ENCODE measurements at places on chromosomes 11 and 22.

DNA sequence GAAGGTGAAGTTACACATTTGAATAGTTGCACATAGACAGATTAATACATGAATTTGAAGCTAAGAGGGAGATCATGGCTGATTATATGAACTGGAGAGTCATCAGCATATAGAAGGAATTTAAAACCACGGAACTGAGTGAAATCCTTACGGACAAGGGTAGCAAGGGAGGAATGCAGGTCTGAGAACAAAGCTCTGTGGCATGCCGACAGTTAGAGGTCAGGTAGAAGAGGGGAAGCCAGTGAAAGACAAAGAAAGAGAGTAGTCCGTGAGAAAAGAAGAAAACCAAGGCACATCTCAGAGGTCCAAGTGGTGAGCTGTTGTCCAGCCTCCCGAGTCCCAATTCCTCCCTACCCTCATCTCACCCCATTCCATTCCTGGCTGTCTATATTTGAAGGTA is 11.8 kb upstream of the SYT9 start:
- DNase-seq: no peak

DNA sequence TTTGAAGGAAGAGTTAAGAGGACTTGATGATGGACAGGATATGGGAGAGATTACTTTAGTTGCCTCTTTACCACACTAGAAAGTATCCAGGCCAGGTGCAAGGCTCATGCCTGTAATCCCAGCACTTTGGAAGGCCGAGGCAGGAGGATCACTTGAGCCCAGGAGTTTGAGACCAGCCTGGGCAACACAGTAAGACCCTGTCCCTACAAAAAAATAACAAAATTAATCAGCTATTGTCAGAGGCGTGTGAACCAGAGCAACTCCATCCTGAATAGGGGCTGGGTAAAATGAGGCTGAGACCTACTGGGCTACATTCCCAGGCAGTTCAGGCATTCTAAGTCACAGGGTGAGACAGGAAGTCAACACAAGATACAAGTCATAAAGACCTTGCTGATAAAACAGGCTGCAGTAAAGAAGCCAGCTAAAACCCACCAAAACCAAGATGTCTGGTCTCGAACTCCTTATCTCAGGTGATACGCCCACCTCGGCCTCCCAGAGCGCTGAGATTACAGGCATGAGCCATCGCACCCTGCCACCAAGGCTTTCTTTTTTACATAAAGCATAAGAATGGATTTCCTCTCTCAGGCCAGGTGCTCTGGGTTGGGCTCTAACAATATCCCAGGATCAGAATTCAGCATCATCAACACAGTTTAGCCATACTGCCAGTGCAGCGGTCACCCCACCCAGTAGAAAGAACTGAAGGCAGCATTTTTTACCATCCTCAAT is 17.8 kb downstream of the PI4KA start:
- no peak for DNase-seq

GRCh38 chr11:92384802-92385201 is 160.2 kb downstream of the FAT3 start:
- DNase-seq: no peak

DNA sequence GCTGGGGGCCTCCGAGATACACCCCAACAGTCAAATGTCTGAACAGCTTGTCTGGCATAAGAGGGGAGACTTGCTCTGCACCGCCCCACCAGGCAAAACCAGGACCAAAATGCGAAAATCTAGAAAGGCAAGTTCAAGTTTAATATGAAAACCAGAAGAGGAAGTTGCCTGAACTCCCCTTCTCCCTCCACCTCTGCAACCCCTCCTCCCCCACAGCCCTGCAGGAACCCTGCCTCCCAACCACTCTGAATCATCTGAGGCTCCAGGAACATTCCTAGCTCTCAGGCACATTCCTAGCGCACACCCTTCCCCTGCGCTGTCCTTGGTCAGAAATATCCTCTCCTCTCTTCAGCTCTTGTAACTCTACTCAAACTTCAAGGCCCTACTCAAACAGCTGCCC is 36.7 kb downstream of the ISX start:
- DNase-seq: no peak

DNA sequence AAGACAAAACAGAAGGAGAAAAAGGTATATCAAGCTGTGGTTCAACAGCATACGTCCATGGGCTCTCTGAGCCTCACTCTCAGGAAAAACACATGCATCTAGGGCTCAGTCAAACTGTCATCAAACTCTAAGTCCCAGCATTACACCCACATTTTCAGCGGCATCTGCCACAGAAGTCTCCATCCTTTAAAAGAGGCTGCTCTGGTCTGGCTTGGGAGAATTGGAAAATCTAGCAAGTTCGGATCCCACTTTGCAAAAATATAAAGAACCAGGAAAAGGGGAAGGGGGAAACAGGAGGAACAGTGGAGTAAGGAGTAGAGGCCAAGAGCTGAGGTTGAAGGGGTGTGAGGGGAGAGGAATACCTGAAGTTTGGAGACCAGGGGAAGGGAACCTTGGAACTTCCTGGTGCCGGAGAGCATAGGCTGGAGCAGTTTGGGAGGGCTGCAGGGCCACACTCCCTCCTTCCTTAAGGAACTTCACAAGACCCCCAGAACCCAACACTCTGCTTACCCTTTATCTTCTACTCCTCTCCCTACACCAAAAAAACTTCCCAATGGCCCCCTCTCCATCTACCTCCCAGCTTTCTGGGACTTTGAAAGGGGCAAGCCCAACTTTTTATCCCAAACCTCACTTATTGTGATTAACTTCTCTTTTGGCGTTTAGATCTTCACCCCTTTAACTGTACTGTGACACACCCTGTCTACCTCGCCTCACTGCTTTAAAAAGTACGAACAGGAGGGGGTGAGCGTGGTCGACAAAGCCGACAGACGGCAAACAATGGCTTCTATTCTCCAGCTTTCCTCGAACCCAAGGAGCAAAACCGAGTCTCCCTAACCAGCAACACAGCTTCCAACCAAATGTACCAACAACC is 4.0 kb downstream of the PAX6 start:
- DNase-seq: no peak

GRCh38 chr11:63882555-63883242 is 34.3 kb downstream of the RCOR2 start:
- DNase-seq: no peak

- DNase-seq: no peak
These were observed 200.4 kb downstream of the KIF18A start for GRCh38 chr11:27907530-27907929.

DNA sequence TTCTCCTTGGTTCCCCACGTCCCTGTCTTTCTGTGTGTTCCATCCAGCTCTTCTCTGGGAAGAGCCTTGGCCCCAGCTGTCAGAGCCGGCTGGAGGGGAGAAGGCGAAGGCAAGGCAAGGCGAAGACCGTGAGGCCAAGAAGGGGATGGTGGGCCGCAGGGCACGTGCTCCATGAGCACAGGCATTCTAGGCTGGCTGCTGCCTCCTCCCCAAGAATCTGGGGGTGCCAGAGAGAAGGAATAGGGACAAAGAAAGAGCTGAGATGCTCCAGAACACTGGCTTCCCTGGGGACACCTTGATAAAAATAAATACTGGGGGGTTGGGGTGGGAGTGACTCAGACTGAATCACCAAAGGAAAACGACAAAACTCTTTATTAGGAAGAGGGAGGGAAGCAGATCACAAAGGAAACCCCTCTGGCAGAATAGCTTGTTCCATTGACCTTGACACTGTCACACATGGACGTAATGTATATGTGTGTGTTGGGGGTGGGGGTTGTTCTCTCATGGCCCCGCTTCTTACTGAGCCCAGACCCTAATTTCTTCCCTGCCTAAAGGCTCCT is 52.5 kb downstream of the NECTIN1 start:
- DNase-seq: no peak

GRCh38 chr11:2509481-2510001 is 64.7 kb downstream of the KCNQ1 start:
- DNase-seq: no peak

- DNase-seq: no peak
These were observed 26.0 kb downstream of the LIMK2 start for GRCh38 chr22:31238057-31238456.

DNA sequence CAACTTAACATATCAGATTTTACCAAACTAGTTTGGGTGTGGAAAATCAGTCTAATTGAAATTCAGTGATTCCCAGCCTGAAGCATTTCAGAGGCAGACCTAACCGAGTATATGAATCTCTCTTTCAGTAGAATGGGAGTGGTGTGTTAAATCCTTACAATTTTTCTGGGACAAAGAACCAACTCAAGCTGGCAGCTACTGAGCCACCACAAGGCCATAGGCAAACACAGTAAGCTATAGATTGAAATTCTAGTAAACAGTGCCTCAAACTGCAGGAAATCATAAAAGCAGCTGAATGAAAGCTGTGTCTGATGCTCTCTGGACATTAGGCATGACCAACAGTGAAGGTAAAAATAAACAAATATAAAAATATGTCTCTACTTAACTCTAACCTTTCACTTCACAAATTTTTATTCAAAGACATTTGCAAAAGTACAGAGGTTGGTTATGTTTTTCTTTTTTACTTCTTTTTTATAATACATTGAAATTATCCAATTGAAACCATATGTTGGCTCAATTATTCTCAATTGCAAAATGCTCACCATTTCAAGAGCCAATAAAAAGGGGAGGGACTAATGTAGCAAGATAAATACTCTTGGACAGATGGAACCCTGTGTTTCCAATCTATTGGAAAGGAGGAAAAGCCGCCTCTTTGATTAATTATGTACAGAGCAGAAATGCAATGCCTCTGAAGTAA is 35.8 kb upstream of the FIBIN start:
- no peak for DNase-seq

- DNase-seq: no peak
These were observed 361.3 kb downstream of the GRM5 start for GRCh38 chr11:88704485-88704884.

- no peak for DNase-seq
These were observed 3.9 kb downstream of the MAML2 start for GRCh38 chr11:96338910-96339705.

- DNase-seq: peak; percentile 53
These were observed 21.9 kb upstream of the POLD3 start for GRCh38 chr11:74570266-74571061.

- DNase-seq: no peak
These were observed at the start of gene LIF for GRCh38 chr22:30245985-30246813. TSS of gene LIF (minus strand) at chr22:30246759. CDS start at chr22:30246695, 64 bp downstream.

- no peak for DNase-seq
These were observed 86.5 kb upstream of the SHANK2 start for GRCh38 chr11:71338801-71339395.

- no peak for DNase-seq
These were observed 16.3 kb downstream of the GVQW3 start for GRCh38 chr11:76397383-76397782.

DNA sequence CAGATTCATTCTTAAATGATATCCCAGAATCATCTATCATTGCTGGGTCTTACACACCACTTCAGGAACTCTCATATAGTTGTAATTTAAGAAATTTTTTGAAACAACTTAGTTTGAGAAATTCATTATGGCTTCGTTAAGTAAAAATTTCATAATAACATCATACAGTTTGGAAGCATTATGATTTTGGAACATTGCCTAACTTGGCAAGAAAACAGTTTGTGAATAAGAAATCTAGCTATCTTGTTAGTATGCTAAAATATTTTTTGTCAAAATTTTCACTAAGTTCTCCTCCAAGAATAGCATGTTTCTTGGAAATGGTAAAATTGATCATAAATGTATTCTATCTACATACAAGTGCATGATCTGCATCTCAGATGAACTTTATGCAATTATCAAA is 217.7 kb downstream of the CNTN5 start:
- DNase-seq: no peak

- DNase-seq: no peak
These were observed 62.7 kb upstream of the FIBIN start for GRCh38 chr11:26931248-26931631.

DNA sequence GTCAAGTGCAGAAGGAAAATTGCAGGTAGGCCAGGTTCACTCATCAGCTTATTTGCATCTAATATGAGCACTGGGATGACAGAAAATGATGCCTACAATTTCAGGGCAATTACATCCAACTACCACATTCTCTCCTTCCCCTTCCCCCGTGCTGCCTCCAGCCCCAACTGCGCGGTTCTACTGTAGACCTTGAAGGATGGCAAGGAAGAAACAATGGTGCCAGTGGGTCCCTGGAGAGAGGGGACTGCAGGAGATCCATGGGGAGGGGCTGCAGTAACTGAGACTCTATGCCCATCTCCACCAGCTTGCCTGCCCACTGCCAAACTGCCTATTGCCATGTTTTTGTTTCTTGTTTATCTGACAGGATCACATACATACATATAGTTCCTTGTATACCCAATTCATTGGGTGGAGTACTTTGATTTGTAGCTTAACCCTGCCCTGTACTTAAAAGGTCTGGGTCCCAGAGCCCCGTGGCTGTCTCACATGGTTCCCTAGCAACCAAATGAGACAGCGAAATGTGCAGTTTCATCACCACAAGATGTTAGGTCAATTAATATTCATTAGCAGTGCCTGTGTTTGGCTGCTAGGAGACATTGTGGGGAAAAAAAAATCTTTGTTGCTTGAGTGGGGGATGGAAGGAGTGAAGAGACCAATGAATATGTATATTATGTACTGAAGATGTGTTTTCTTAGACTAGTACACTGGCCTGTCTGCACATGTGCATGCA is 253.5 kb upstream of the PLET1 start:
- DNase-seq: peak; percentile 6

GRCh38 chr11:45209891-45210699 is 63.7 kb downstream of the PRDM11 start:
- no peak for DNase-seq

GRCh38 chr22:45427114-45427513 is 13.6 kb downstream of the RIBC2 start:
- no peak for DNase-seq

DNA sequence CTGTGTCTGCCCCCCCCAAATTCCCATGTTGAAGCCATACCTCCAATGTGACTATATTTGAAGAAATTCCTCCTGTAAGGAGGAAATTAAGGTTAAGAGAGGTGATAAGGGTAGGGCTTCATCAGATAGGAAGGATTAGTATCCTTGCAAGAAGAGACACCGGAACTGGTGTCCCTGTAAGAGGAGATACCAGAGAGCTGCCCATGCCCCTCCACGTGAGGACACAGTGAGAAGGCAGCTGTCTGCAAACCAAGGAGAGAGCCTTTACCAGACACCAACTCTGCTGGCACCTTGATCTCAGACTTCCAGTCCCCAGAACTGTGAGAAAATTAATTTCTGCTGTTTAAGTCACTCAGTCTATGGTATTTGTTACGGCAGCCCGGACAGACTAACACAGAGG is 109.3 kb downstream of the ARFGAP2 start:
- DNase-seq: no peak

DNA sequence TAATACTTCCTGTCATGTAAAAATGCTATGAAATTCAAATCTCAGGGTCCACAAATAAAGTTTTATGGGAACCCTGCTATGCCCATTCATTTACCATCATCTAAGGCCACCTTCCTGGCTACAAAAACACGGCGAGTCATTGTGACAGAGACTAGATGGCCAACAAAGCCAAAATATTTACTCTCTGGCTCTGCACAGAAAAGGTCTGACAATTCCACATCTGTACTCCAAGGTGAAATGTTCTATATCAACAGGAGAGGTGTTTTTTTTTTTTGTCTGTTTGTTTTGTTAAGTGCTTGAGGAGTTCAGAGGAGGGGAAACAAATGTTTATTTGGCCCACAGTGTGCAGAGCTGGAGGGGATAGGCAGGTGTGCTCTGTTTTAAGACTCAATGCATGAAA is 18.6 kb upstream of the TMA7B start:
- DNase-seq: peak; percentile 88

Data from NCI-H2081 (cell line).